ENCODE measurements at places on chromosomes 2 and 18.

GRCh38 chr18:68739462-68739861 lies 24.6 kb upstream of the TMX3 start:
- DNase-seq, result no peak

DNA sequence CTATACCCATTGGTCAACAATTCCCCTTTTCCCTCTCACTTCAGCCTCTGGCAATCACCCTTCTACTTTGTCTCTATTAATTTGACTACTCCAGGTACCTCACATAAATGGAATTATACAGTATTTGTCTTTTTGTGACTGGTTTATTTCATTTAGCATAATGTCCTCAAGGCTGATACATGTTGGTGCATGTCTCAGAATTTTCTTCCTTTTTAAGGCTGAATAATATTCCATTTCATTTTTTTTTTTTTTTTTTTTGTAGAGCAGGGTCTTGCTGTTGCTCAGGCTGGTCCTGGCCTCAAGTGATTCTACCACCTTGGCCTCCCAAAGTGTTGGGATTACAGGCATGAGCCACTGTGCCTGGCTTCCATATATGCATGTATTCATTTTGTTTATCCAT lies 1.9 kb downstream of the FKBP7 start:
- no peak for DNase-seq

- no peak for DNase-seq
These were observed 94.0 kb upstream of the B3GNT2 start for GRCh38 chr2:62101886-62102285.

DNA sequence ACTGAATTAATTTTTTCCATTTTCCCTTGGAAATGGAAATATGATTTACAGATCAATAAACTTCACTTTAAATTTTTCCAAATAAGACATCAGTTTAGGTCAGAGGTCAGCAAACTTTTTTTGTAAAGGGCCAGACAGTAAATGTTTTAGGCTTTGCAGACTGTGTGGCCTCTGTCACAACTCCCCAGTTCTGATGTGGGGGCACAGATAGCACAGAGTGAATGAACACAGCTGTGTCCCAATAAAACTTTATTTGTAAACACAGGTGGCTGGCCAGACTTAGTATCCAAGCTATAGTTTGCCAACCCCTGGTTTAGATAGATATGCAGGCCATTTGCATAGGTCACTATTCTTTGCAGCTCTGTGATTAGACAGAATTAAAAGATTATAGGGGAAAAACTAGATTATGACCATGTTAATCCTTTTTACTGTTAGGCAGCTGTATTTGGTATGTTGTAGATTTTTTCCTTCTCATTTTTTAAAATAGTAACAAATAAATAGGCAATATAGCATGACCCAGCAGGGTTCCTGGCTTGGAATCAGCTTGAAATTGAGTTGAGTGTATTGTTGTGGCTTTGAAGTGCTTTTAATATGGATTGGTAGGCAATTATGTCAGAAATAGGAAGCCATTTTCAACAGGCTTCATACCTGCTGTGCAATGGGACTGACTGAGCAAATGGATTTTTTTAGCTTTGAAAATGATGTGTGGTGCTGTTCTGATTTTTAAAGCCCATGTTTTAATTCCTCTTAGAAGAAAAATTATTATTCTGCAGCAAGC lies 59.7 kb downstream of the WDSUB1 start:
- DNase-seq, result no peak

GRCh38 chr2:109031476-109032228 lies 42.6 kb upstream of the EDAR start:
- DNase-seq, result peak; percentile 33

GRCh38 chr2:174328114-174328960 lies 6.4 kb upstream of the SP9 start:
- DNase-seq, result no peak

- no peak for DNase-seq
These were observed 207.2 kb downstream of the GALNT13 start for GRCh38 chr2:154078926-154079325.

DNA sequence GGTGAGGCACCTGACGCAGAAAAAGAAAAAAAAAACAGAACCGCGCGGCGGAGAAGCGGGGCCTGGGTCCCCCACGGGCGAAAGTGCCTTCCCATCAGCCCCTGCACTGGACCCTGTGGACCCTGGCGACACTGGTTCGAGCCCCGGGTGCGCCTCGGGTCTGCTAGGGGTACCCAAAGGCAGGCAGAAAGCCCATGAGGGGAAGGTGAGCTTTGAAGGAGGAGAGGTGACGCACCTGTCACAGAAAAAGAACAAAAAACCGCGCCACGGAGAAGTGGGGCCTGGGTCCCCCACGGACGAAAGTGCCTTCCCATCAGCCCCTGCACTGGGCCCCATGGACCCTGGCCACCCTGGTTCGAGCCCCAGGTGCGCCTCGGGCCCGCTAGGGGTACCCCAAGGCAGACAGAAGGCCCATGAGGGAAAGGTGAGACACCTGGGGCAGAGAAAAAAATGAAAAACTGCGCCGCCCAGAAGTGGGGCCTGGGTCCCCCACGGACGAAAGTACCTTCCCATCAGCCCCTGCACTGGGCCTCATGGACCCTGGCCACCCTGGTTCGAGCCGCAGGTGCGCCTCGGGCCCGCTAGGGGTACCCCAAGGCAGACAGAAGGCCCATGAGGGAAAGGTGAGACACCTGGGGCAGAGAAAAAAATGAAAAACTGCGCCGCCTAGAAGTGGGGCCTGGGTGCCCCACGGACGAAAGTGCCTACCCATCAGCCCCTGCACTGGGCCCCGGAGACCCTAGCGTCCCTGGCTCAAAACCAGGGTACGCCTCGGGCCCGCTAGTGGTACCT lies 227.4 kb downstream of the CCDC74A start:
- DNase-seq, result no peak

DNA sequence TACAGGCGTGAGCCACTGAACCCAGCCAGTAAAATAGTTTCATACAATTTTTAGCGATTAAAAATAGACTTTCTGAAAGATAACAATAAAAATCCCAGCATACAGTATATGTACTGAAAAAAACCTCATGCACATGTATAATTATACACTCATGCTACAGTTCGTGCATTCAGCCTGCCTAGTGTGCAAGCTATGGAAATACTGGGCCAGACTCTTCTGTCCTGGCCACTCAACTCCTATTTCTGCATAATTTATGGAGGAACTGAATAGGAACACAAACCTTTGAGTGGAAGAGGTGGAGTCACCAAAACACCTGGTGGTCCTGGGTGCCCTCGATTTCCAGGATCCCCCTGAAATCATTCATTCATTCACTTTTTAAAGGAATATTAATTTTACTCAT lies 64.7 kb downstream of the COL4A4 start:
- DNase-seq, result no peak

DNA sequence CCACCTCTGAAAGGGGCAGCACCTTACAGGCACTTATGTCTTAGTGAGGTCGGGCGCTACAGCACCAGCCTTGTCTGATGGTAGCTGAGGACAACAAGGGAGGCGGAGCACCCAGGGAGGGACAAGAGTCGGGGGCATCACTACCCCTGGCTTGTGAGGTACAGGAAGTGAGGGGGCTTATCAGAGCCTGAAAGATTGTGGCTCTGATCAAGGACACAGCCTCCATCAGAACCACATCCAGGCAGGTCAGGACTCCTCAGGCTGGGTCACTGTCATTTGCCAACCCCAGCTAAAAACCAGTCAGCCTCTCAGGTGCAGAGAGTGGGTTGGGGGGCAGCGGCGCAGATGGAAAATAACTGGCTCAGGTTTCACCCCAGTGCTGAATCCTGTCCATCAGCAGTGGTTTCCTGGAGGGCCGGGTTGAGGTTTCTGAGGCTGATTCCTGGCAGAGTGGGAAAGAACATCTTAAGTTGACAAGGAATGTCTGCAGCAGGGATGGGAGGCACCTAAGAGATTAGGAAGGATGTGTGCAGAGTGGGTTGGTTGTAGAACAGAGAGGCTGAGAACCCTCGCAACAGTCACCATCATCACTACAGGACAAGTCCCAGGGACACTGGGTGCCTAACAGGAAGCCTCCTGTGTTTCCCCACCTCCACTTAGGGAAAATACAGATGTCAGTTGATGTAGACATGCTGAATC lies 45.3 kb downstream of the FBLN7 start:
- DNase-seq, result no peak

DNA sequence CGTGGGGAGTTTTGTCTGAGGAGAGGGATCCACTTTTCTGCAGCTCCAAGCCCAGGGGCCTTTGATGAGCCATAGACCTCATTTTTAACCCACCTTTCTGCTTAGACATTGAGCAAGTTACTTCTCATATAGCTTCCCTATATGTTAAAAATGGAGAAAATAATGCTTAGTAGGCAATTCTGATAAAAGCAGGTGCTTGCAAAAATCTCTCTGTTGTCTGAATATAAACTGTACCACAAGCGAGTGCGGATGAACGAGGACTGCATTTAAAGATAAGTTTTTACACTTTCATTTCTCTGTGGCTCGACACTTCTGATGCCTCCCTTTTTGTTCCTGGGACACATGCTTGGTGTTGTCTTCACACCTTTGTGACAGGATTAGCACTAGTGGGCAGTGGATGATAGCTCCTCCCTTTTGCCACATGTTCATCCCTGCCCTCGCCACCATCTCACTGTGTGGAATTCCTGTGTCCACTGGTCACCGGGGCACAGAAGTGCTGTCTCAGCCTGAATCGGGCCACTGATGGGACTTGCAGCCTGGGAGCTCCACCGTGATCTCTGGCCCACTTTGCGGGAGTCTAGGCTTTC lies 1.6 kb downstream of the TYMS start:
- DNase-seq, result no peak

DNA sequence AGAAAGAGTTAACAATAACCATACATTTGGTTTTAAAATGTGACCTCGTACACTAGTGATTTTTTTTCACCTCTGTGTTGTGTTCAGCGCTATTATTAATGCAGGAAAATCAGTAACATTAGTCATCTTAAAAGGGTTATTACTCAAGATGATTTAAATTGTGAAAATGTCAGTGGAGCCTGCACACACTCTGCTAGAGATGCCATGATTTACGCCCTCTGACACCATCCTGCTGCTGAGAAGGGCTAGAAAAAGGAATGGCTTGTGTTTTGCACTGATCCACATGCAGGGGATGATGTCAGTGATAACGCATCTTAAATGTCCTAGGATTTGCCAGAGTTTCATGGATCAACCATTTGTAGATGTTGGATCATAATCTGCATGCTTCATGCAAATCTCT lies 121.3 kb upstream of the BOD1L2 start:
- DNase-seq, result no peak

GRCh38 chr2:227010433-227010832 lies 153.6 kb downstream of the COL4A4 start:
- no peak for DNase-seq

GRCh38 chr18:46831434-46831833 lies 74.6 kb upstream of the ST8SIA5 start:
- DNase-seq, result no peak
